Right ventricle myocardium inferior (tissue), 1 donor: ENCODE measurements at places on chromosomes 3 and 15. TPM values are rescaled to one million over a fixed set of nuclear protein-coding genes. Genes with fewer than 3 reads are reported as not detected.

- no peak for DNase-seq
Measured at GRCh38 chr3:9022305-9023225, 59.3 kb upstream of the RAD18 start.

ATP8B4 gene
- 6.1 TPM for total RNA-seq

- no peak for DNase-seq
Measured at GRCh38 chr15:40806672-40807027, 239 bp upstream of the ZFYVE19 start.

SLC51B gene
- not detected for total RNA-seq

DNA sequence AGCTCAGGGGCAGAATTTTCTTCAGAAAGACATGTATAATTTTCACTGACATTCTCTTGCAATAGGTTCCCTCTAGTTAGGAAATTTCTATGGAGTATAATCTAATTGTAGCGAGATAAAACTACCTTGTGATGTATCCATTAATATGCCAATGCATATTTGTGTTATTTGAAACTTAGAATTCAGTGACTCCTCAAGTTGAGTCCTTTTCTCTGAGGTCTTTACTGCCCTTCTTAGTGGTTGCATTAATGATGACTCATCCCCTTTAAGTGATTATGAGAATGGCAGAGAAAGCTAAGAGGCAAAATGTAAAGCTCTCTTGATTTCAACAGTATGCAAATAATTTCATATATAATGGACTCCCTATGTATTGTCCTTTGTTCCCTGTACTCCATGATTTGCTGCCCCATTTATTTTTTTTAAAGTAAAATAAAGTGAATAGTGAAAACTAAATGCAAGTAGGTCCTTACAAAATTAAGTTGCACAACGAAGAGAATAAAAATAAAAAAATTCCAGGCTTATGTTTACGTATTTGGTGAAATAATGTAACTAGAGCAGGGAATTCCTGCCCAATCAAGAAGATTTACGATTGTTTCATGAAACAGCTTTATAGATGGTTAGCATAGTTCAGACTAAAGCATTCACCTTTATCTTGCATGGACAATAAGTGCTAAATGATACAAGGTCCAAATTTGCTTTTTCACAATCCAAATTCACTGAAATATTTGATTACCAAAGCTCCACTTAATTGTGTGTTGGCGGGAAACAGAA is 78.1 kb downstream of the ZPLD1 start:
- DNase-seq, result no peak

MST1R gene
- 1.2 TPM for total RNA-seq

- no peak for DNase-seq
Measured at GRCh38 chr3:171672124-171672523, 138.2 kb downstream of the PLD1 start.

SUCNR1 gene
- total RNA-seq, result 0.35 TPM

- DNase-seq, result no peak
Measured at GRCh38 chr3:140931016-140931454, 10.6 kb upstream of the SLC25A36 start.

- DNase-seq, result no peak
Measured at GRCh38 chr3:1696669-1697275, 401.9 kb upstream of the CNTN4 start.

RHOA gene
- 285 TPM for total RNA-seq

DNA sequence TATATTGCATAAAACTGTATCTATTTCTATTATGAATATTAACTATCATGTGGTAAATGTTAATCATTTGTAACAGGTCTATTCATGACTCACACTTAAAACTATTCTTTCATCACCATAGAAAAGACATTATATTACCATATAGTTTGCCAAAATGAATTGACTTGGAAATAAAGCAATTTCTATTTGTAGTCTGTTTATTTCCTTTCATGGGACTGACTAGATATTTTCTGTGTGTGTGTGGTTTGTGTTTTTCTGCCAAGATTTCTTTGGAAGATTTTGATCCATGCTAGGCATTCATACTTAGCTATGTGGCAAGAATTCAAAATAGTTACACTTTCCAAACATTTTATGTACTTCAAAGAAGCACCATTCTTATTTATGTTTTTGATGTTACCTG is 522.5 kb upstream of the AGTR1 start:
- DNase-seq, result no peak

DNA sequence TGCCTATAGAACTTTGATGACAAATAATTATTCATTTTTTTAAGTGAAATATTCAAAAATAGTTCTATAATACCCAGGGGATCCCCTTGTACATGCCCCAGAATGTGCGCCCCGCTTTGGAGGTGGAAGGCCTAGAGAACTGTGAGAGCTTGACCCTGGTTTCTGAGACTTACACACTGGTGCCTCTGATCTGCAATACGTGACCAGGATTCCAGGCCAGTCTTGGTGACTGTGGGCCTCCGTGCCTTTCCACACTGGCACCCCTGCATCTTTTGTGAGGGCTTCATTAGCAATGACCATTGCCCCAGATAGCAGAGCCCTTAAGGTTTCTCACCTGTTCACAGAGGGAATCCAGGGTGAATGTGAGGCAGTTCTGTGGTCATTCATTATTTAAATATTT is 44.0 kb downstream of the CLSTN2 start:
- DNase-seq, result no peak

DNA sequence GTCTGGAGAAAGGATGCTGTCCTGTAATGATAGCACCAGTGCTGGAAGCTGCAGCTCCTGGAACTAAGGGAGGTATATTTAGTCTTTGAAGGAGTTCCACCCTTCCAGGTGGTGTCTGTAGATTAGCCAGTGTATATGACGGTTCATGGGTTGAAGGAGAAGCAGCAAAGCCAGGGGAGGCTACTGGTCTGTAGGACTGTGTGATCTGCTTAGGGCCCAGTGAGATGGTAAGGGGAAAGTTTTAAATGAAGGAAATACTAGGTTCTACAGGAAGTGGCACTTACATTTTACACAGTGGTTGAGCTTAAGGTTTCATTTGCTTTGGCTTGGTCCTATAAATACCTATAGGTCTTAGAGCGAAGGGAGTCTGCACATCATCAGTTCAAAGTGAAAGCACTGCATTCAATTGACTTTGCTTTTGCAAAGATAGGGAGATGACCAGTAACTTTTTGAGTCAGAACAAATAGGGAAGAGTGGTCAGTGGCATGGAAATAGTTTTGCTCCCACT is 5.6 kb downstream of the SLC25A38 start:
- DNase-seq, result no peak

DNA sequence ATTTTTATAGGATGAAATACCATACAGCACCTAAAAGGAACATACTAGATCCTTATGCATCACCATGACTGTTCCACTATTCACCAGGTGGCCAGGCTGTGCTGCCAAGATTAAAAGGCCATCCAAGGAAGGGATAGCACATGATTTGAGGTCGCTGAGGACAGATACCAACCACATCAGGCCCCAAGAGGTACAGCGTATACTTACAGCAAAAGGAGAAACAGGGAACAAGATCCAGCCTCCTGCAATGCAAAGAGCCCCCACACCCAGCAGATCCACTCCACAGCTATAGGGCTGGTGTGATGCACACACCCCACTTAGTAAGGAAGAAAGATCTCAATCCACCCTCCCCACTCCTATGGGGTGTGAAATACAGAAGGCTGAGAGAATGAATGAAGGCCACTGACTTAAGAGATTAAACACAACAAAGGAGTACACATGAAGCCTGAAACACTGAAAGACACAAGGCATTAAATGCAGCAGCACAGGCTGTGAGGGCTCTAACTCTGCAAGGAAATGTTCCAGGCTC is 32.0 kb upstream of the ZNF445 start:
- no peak for DNase-seq

CCR9 gene
- total RNA-seq, result not detected

PLSCR5 gene
- not detected for total RNA-seq

- no peak for DNase-seq
Measured at GRCh38 chr3:191455257-191455952, 5.6 kb upstream of the PYDC2 start.

GOLGA6B gene
- not detected for total RNA-seq

MKRN2 gene
- 31.0 TPM for total RNA-seq

- no peak for DNase-seq
Measured at GRCh38 chr3:124419303-124419702, 310.9 kb upstream of the UMPS start.

ABI3BP gene
- total RNA-seq, result 40.7 TPM

DNA sequence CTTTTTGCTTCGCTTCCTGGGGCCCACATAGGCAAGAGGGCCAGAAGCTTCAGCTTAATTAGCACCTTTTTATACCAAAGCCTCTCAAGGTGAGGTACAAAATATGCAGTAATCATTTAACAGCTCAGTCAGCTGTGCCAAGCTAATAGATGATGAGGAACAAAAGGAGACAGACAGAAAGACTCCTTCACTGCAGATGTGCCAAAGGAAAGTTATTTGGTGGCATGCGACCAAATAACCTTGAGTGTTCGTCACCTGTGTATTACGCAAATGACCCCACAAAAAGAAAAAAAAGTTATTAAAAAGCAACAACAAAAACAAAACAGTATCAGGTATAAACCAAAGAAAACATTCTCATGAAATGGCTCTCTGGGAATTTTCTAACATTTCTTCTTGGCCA is 325.8 kb upstream of the IGF1R start:
- DNase-seq, result no peak

COPG1 gene
- 83.9 TPM for total RNA-seq

ITPKA gene
- 2.7 TPM for total RNA-seq

DNA sequence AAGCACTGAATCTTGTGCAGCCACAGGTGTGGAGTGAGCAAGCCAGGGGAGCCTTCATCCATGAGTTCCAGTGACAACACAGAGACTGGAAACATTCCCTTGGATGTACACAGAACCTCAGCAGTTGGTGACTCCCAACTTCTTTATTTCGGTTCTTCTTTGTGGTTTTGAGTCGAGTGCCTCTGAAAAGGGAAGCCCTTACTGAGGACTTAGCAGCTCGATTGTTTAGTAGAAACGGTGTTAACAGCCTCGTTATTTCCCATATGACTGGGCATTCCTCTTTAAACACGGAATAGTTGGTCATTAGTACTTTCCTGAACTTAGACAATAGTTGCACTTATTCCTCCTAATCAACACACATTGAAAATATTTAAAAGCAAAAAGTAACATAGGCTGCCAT is 7.7 kb downstream of the SLCO3A1 start:
- DNase-seq, result no peak

DNA sequence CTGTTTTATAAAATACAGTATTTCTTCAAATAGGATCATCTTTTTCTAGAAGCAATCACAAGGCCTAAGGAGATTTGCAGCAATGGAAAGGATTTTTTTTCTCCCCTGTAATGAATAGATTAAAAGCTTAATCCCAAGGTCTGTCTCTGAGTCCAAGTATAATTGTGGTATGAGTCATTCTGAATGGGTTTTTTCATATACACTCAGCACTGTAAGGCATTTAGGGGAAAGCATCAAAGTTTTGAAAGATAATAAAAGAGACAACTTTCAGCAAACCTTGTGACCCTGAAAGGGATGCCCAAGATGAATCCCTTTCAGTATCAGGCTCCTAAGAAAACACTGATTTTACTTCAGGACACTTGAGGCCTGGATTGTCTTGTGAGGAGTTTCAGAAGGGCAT is 23.3 kb upstream of the LARS2 start:
- DNase-seq, result no peak
